ENCODE measurements at places on chromosomes 7 and 10. TPM values are rescaled to one million over a fixed set of nuclear protein-coding genes. Genes with fewer than 3 reads are reported as not detected.
A peak's percentile ranks its signal among the peaks of the same experiment; 100 is the strongest.

Gene AKR1C4
- total RNA-seq, result not detected

Gene KIAA1217
- total RNA-seq, result 19.8 TPM

Gene PRKAR2B
- 36.1 TPM for total RNA-seq

Gene SAMD9L
- 7.6 TPM for total RNA-seq

Gene TM9SF3
- 83.2 TPM for total RNA-seq

Gene PLXDC2
- total RNA-seq, result 63.2 TPM

Gene CCDC146
- total RNA-seq, result 18.2 TPM

Gene ARID5B
- 68.3 TPM for total RNA-seq

- no peak for DNase-seq
These were observed 353 bp downstream of the EPHB6 start for GRCh38 chr7:142855114-142855743.

DNA sequence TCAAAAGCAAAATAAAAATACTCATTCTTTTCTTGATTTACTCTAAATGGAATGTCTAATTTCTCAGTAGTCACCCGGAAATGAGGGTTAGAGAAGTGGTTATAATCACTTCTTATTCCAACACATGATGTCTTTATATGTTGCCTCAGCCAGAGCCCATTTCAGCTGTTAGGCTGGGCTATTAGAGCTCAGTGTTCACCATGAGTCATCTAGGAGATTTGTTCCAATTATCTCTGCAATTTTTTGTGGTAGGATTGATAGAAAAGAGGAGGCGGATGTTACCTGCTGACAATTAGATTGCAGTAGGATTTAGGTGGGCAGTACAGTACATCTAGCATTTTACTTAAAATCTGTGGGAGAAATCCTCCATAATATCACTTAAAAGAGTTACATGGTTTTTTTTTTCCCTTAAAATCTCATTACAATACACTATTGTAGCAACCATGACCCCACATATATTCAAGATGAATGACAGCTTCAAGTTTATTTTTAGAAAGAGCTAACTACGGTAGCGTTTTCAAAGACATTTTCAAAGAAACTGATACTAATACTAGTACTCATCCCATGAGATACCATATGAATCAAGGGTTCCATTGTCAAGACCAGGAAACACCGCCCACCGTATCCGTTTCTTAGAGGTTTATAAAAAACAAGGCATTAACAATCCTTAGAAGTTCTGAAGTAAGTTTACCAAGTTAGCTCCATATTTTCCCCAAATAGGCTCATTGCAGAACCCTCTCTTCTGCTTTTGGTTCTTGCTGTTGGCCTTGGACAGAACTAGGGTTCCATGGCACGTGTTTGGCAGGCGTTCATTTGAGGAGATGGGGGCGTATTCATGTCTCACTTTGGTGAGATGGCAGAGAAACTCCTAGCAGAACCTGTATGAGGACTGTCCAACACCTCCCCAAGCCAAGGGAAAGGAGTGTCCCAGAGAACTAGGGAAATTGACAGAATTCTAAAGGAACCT is 10.4 kb downstream of the CPA2 start:
- DNase-seq, result peak; percentile 66

DNA sequence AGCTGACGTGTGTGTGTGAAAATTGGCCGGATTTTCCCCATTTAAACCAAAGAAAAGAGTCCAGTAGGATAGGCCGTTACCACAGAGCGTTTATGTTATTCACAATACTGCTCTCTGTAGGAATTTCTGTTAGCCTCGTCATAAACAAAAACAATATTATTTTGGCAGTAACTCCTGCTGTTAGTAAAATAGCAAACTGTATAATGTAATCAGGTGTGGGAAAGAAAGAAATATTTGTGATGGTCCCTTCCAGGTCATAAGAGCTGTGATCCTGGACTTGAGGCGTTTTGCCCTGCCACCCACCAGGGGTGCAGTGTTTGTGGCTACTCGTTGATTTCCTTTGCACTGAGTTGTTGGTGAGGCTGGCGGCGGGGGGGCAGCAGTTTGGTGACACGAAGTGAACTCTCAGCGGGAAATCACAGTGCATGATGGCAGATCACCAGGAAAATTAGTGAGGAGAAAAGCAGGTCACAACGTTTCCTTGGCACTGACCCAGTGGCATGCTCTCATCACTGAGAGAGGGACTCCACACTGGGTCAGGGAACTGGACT is 2.8 kb downstream of the EEPD1 start:
- no peak for DNase-seq

DNA sequence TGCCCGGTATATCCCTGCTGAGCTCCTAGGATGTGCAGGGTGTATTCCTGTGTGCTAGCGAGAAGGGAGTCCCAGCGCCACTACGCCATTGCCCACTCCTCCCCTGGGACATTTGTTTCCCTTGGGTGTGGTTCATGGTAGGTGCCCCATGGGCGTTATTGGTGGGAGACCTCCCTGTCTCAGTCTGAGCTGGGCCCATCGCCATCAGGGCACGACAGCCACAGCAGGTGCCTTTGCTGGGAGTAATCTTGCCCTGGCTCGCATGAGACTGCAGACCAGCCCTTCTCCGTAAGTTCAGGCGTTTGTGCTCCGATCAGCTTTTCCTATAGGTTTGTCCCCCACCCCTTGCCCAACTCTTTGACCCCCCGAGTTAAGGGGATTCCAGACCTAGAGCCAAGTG is 137.3 kb upstream of the SH2B2 start:
- no peak for DNase-seq

DNA sequence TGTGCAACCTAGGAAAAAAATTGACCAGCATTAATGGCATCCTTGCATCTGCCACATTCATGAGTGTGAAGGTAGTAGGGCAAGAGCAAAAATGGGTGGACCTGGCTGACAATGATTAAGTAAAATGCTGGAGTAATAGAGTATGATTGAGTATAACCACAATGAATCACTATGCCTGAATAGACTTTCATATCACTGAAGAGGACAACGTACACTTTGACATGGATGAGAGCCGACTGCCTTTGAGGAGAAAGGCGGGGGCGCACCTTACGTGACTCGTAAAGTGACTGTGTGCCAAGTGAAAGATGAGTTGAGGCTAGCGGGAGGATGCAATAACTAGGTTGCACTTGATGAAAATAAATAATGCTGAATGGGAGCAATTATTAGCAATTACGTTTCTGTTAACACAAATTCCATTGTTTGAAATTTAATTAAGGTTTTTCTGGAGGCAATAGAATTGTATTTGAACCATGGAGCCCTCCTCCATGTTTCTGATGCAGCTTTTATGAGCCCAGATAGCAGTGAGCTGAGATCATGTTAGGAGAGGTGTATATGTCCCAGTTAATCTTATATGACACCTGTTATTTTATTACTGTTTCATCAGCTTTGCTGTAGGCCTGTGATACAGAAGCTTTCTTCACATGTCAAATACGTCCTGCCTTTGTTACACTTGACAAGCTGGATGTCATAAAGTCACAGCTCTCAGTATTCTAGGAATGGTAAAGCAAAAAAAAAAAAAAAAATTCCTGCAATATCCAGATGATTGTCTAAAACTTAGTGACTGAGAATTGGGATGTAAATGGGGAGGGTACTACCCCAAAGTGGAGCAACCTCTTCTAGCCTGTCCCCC is 596.5 kb downstream of the NXPH1 start:
- no peak for DNase-seq

DNA sequence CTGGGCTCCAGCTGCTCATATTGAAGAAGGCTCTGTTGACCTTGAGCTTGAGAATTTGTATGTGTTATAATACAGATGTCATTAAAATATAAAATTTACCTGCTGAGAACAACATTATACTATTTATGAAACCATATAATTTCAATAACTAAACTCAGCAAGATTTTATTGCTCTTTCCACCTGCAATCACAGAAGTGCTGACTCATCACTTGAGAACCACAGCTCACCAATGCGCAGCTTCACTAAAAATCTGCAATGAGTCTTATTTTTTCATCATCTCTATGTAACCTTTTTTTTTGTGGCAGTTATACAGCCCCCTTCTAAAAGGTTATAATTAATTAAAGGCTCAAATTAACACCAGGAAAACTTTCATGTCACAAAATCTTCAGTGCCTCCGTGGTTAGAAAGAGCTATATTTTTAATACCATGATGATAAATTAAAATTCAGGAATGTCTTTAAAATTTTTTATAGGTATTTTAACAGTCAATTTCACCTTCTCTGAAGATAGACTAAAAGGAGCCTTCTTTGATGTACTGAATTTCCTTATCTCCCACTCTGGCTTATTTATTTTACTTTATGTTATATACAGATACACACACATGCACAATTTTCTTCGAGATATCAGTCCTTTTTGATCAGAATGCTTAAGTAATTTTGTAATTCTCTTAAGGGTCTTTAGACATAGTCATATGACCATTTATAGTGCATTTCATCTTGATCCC is 102.7 kb downstream of the EVX1 start:
- no peak for DNase-seq

- no peak for DNase-seq
These were observed 308.5 kb upstream of the FZD1 start for GRCh38 chr7:90955641-90956207.

- DNase-seq, result no peak
These were observed 283.6 kb upstream of the LRRTM3 start for GRCh38 chr10:66642217-66642616.

DNA sequence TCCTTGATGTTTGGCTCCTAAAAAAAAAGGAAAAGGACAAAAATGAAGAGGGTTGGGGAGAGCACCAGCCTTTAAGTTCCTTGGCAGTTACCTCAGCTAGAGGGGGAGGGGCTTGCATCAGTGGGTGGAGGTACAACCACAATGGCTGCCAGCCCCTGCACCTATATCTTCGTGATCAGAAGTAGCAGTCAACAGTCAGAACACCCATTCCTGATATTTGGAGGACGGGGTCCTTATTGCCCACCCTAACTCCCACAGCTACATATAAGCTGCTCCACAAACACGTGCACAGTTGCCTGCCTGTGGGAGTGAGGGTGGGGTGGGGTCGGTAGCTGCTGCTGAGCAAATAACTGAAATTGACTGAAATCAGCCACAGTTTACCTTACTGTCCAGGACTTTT is 26.2 kb downstream of the C1GALT1 start:
- no peak for DNase-seq

DNA sequence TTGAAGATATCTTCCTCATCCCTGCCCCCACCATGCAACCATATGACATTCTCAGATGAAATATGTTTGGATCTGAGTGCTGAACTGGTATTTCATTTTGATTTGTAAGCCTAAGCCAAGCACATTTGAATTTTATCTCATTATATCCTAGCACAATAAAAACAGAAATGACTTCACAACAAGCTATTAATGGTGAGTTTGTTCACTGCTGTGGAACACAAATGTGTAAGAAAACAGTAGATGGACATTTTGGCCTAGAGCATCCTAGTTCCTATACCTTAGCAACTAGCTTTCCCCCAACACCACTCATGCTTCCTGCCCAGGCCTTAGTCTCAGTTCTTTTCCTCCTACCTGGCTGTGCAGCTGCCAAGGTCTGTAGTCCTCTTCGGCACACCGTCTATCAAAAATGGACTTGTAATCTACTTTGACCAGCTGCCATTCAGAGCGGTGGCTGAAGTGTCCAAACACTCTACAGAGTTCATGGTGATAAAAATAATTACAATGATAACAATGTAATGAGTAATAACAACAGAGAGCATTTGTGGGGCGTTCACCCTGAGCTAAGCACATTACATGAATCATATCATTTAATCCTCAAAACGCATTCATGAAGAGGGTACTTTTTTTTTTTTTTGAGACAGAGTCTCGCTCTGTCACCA is 491.9 kb downstream of the SORCS1 start:
- DNase-seq, result no peak

DNA sequence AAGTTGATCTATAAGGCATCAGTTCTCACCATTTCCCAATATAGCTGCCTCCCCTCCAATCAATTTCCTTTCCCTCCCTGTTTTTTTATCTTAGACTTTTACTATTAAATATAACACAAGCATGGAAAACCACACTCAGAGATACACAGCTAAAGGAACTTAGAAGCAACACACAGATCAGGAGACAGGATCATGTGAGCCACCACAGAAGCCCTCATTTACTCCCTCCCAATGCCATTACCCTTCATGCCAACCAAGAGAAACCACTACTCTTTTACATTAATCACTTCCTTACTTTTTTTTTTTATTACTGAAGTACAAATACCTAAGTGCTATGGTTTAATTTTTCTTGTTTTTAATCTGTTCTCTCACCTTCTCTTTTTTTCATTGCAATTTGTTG is 33.0 kb downstream of the COG5 start:
- DNase-seq, result no peak

DNA sequence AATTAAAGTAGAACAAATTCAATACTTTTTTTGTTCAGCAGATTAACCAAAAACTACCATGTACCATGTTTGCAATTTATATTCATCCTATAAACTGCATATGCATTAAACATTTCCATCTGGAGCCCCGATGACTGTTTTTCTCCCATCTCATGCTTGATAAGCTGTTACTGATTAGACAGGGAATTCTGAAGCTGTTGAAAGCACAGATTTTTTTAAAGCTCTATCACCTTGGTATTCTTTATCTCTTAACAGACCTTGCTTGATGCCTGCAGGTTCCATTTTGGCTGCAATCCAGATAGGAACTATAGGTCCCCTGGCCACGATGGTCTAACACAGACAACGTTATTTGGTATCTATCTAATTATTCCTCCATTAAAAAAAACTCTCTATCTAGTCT is 961.7 kb downstream of the CNTNAP2 start:
- no peak for DNase-seq

DNA sequence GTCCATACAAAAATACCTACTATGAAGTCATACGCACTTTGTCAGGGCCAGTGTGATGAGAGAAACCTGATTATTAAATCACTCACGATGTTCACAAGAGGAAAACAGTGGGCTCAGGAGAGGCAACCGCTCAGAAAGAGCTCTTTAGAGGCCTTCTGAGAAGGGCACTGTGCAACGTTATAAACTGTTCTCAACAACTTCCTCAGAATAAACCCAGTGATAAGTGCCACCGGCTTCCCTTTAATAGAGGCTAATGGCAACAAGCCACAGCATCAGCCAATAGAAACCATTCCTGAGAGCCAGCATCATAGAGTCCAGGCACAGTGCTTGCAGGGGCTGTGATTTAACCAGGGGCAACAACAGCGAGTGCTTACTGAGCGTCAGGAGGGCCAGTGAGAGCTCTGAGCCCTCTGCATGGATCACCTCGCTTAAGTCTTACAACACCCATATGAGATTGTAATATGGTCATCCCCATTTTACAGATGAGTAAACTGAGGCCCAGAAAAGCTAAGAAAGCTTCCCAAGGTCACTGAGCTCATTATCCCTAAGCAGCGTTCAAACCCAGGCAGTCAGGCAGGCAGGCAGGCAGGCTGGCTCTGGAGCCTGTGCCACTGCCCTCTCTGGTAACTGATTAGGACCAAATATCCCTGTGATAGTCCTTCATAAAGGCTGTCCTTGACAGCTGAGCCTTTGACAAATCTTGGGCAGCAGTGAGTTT is 30.9 kb upstream of the ATXN7L1 start:
- no peak for DNase-seq

DNA sequence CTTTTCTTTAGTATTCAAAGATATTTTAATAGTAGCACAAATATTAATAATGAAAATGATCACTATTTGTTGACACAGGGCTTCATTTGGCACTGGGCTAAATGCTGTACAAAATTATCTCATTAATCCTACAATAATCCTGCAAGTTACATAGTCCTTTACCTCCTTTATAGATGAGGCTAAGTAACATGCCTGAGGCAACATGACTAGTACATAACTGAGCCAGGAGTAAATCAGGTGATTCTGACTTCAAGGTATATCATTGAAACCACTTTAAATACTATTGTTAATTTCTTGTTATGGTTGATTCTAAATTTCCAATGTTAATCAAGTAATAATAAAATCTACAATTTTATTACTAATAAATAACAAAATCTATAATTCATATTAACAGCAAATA is 39.8 kb downstream of the SEM1 start:
- DNase-seq, result no peak

GRCh38 chr7:44454348-44454747 is 36.1 kb downstream of the NUDCD3 start:
- DNase-seq, result no peak

- DNase-seq, result no peak
These were observed 62.6 kb upstream of the MTPN start for GRCh38 chr7:136039577-136040345.

Data from skin of body (tissue), 3 donors.